ENCODE measurements at places on chromosomes 11 and 22.

DNA sequence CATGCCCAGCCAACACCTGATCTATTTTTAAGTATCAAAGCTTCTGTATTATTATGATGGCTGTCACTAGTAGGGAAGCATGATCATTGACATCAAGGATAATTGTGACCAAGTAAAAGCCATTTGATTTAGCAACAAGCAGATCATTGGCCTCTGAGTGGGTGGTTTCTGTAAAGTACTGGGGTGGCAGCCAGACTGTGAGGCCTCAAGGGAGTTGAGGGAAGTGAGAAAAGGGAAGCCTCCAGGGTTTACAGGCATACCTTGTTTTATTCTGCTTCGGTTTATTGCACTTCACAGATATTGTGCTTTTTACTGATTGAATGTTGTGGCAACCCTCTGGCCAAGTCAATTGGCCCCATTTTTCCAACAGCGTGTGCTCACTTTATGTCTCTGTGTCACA is 60.1 kb downstream of the PRR5L start:
- peak; percentile 64 for DNase-seq

- DNase-seq, result no peak
Observed at GRCh38 chr11:43969543-43969942, 27.1 kb downstream of the C11orf96 start.

GRCh38 chr11:122137078-122137793 is 21.2 kb upstream of the BLID start:
- no peak for DNase-seq

- no peak for DNase-seq
Observed at GRCh38 chr22:23399367-23400285, 180.5 kb downstream of the IGLL1 start.

GRCh38 chr11:95469258-95469657 is 238.3 kb upstream of the SESN3 start:
- DNase-seq, result no peak

All from CD14-positive monocyte (primary cell).